ENCODE measurements at places on chromosomes 7 and 10. TPM values are rescaled to one million over a fixed set of nuclear protein-coding genes. Genes with fewer than 3 reads are reported as not detected.
A peak's percentile ranks its signal among the peaks of the same experiment; 100 is the strongest.

GRCh38 chr7:2575733-2576340 is 17.1 kb downstream of the IQCE start:
- no peak for DNase-seq

GRCh38 chr10:124283949-124284250 is 134.8 kb downstream of the OAT start:
- no peak for DNase-seq

DNA sequence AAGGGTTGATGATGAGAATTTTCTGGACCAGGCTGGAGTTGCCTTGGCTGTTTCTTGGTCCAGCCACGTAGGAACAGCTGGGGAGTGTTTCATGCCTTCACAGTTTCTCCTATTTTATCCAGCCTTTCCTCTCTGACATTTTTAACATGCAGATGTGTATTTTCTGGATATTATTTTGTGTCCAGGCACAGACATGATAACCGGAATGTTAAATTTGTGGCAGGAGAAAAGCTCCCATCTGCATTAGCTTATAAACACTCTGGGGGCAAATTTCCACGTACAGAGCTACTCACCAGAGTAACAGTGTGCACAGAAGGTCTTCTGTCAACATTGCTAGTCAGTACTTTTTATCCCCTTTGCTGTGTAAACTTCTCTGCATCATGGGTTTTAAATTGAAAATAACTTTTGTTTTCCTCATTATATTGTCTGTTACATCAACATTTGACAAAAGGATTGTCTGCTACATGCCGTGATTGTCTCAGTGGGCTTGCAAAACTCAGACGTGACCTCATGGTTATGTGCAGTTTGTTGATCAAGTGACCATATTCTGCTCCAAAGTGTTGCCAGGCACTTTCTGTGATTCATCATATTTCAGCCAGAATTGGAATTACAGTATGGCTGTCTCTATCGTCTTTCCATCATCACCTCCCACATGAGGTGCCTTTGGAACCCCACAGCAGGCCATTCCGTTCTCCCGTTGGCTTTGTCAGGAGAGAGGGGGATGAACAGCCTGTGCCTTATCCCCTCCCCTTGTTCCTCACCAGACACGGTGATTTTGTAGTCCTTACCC is 41.4 kb downstream of the INSYN2A start:
- DNase-seq: no peak

GRCh38 chr7:106430103-106430502 is 145.3 kb upstream of the NAMPT start:
- no peak for DNase-seq

- DNase-seq: no peak
Observed at GRCh38 chr7:154738216-154738615, 264.7 kb downstream of the PAXIP1 start.

GRCh38 chr7:46315891-46316290 is 394.8 kb upstream of the IGFBP3 start:
- no peak for DNase-seq

Gene ARID5B
- total RNA-seq: 7.0 TPM

DNA sequence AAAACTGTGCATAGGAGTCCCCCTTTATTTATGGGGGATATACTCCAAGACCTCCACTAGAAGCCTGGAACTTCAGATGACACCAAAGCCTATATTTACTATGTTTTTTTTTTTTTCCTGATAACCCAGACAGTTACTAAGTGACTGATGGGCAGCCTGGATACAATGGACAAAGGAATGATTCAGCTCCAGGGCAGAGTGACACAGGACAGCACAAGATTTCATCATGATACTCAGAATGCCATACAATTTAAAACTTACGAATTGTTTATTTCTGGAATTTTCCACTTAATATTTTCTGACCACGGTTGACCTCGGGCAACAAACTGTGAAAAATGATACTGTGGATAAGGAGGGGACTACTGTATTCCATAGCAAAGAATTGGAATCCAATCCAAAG is 843.6 kb downstream of the PCDH15 start:
- no peak for DNase-seq

- no peak for DNase-seq
Observed at GRCh38 chr10:104614245-104614831, 26.8 kb upstream of the SORCS3 start.

- DNase-seq: no peak
Observed at GRCh38 chr7:17937506-17938120, 2.7 kb downstream of the SNX13 start.

DNA sequence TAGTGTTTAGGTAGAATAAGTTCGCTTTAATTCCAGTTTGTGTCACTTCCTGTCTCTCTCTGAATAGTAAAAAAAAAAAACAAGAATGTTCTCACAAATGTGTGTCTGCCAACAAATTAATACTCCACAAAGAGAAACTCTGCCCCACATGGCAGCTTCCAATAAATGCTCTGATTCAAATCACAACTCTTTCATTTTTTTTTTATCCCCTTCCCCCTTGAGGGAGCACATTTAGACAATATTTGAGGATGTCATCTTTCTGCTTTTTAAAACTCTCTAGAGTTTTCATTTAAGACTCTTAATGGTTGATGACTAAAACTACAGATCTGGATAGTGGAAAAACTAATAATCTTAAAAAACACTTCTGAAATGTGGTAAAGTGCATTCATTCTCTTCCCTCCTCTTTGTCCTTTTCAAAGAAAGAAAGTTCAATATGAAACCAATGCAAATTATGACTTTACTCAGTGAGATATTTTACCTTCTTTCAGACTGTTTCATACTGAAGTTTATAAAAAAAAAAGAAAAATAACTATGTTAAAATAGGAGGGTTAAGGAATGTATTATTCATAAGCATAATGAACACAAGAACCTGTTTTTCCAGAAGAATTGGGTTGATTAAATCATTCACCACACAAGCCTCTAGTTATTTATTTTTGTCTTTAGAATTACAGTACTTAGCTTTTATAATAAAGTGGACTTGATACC is 42.3 kb downstream of the ARID5B start:
- DNase-seq: peak; percentile 80

Gene SPDYE9
- total RNA-seq: not detected

DNA sequence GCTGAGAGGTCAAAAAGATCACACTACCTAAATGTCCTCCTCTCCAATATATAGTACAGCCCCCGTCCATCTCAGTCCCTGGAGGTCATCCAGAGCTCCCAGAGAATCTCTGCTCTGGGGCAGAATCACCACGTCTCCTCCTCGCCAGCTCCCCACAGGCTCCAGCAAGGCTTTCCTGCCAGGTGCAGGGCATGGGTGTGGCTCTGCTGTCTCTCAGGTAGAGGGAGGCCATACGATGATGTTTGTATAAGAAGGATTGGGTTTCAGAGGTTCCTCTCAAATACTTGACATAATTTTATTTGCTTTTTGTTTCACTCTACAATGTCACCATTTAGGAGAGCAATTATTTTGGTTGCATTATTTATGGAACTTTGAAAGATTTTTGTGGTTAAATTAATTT is 98.3 kb upstream of the PRSS58 start:
- no peak for DNase-seq

Gene WDR91
- 7.0 TPM for total RNA-seq

Gene INHBA
- 32.3 TPM for total RNA-seq

Gene SPRN
- total RNA-seq: 0.13 TPM

- DNase-seq: peak; percentile 92
Observed at GRCh38 chr10:71693377-71693776, 26.2 kb downstream of the C10orf105 start.

DNA sequence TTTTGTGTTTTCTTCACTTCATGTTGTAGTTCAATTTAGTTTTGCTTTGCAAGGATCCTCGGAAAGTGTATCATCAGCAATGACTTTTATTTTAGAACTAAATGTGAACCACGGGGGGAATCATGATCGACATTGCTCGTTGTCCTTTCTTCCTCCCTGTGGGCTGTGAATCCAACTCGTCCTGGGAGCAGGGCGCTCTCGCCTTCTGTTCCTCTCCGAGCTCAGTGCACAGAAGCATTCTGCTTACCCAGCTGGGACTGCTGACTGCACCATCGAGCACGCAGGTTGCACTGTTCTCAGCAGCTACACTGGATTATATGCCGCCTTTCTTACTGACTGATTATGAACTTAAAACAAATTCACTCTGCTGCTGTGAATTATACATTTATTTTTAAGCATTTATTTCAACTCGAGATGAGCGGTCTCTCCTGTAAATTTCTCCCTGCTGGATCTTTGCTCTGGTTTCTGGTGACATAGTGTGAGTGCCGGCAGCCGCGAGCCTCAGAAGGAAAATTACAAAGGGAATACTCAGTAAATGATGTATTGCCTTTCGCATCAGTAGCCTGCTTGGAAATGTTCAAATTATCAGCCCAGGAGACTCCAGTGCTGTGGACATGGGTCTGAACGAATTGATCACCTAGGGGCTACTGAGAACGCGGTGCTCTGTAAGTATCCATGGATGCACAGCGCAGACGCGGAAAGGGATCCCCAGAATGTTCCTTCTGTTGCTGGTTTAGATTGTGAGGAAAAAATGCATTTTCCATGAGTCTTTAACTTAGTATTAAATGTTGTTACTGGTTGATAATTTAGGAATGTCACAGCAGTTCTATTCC is 92.6 kb downstream of the PTPRE start:
- DNase-seq: no peak

Gene SPDYE2
- total RNA-seq: not detected

All from endothelial cell of umbilical vein (primary cell).